ENCODE measurements at places on chromosomes 16 and 17.

DNA sequence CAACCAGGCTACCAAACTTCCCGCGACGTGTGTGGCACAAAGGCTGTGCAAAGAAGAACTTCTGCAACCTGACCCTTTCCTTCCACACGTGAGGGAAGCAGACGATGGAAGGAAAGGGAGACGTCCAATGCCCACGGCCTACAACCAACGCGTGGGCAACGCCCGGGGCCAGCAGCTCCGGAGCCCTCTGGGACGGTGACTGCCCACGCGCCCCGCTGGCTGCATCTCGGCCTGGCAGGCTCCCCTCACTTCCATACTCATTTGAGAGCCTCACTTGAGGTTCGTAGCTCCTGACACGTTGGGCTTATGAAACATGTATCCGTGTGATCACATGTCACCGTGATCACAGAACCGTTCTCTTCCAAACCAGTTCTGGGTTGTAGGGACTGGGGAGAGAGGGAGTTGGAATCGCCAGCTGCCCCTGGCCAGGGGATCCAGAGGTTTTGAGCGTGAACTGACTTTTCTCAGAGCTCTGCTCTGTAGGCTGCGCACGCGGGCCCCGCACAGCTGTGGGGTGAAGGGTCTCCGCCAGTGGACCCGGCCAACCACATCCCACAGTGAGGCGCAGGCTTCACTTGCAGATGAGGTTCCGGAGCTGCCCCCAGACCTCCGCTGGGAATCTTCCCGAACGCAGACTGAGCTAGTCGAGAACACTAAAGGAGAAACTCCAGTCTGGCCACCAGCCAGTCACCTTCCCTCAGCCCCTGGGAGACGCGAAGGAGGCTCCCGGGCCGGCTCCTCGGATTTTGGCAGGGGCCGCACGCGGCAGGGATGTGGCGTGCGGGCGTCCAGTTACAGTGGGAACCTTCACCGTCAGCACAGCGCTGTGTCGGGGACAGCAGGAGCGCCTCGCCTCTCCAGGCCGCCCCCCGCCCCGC, 1.0 kb downstream of the LMF1 start:
- DNase-seq, result no peak

GRCh38 chr17:65198653-65199382, 61.6 kb downstream of the RGS9 start:
- no peak for DNase-seq

GRCh38 chr16:78108451-78108850, 9.0 kb downstream of the WWOX start:
- DNase-seq, result no peak

DNA sequence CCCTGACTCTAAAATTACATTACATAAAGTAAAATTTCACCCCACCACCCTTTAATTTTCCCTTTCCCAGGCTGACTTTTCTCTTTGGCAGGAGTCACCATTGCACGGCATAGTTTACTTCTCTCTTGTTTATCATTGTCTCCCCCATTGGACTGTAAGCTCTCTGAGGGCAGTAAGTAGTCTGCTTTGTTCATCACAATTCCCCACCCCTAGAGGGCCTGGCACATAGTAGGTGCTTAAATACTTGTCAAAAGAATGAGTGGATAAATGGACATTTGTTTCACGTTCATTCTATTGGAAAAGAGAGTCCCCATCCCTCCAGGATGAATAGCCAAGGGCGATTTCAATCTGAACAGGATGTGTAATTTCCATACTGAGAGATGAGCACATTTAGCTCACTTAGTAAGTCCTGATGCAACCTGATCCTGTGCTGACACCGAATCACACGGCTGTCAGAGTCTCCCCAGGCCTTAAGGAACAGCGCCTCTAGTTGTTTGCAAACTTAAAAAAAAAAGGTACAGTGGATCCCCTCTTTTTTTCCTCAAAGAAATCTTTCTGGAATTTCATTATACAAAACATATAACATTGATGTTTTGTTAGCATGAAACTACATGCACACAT, 54.0 kb downstream of the AKAP1 start:
- DNase-seq, result no peak

GRCh38 chr17:74442670-74443515, 11.0 kb downstream of the GPRC5C start:
- DNase-seq, result no peak

GRCh38 chr17:37134050-37134449, 185.3 kb downstream of the AATF start:
- DNase-seq, result no peak

- no peak for DNase-seq
These were observed 18.5 kb upstream of the NTN1 start for GRCh38 chr17:9002606-9003354.

All from T follicular helper cell (primary cell).